ENCODE measurements at places on chromosomes 16 and 17. TPM values are rescaled to one million over a fixed set of nuclear protein-coding genes. Genes with fewer than 3 reads are reported as not detected.

Gene CCL8
- total RNA-seq, result not detected

Gene NPIPA2
- 1.5 TPM for total RNA-seq

Gene CSH1
- total RNA-seq, result not detected

Gene ABI3
- not detected for total RNA-seq

Gene ZSCAN10
- not detected for total RNA-seq

Gene ZNF785
- total RNA-seq, result not detected
